ENCODE measurements at places on chromosomes 3 and 15.

GRCh38 chr3:52931328-52931727 lies 34.0 kb upstream of the STIMATE start:
- no peak for DNase-seq

DNA sequence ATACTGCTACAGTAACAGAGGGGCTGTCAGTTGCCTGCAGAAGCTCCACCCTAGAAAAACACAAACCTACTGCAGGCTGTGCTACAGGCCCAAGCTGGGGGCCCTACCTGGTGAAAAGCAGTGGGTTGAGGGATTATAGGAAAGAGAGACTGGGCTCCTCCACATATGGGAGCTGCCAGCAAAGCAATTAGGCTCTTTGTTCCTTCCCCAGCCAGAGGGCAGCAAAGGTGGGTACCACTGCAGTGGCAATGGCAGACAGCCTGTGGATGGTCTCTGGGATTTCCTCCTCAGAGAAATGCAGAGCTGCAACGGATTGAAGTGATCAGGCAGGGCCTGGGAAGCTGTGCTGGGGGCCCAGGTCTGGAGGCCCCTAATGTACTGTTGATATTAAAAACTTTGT lies 19.1 kb upstream of the DNAAF4 start:
- no peak for DNase-seq

DNA sequence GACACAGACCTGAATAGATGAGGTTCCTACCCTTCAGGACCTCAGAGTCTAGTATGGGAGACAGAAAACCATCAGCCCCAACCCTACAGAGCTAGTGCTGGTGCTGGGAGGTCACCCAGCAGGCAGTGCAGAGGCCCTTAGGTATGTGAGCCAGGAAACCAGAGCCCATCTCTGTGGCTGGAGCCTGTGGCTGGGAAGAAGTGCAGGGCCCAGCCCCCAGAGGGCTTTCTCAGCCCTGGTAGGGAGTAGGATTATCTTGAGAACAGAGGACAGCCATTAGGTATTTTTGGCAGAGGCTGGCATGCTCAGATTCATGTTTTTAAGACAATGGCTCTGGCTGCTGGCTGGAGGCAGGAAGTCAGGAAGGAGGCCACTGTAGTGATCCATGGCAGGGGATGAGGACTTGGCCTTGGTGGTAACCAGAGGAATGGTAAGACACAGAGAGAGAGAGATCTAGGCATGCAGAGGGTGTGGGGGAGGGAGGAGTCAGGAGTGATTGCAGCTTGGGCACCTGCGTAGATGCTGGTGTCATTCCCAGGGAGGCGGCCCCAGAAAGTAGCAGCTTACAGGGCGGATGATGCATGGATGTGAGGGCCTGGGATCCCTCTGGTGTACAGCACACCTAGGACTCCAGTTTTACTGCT lies 220.9 kb upstream of the EIF1B start:
- DNase-seq: no peak

DNA sequence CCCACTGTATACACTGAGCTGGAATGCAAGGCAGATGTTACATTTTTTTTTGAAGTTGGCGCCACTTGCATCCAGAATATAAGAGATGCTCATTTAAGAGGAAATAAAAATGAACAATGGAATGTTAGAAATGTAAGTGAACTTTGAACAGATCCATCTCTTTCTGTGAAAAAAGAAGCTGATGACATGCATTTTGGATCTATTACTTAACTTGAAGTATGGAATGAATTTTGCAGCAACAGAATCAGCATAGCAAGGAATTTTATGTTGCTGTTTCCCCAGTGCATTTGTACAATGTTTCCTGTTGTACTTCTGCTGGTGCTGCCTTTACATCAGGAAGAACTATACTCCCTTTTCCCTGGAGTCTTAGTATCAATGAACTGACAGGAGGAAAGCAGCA lies 178.2 kb downstream of the LSAMP start:
- no peak for DNase-seq

GRCh38 chr3:97932387-97932801 lies 39.8 kb downstream of the RIOX2 start:
- no peak for DNase-seq

- no peak for DNase-seq
These were observed 180.8 kb downstream of the MEGF11 start for GRCh38 chr15:66072616-66073361.

DNA sequence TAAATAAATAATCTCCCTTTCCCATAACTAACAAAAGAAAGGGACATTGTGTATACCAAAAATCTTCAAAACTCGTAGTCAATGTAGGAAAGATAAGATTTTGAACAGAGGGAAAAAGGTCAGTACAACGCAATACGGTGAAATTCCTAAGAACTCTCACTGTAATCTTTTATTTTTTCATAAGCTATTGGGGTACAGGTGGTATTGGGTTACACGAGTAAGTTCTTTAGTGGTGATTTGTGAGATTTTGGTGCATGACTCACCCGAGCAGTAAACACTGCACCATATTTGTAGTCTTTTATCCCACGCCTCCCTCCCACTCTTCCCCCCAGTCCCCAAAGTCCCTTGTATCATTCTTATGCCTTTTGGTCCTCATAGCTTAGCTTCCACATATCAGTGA lies 718.0 kb downstream of the TBL1XR1 start:
- DNase-seq: no peak

DNA sequence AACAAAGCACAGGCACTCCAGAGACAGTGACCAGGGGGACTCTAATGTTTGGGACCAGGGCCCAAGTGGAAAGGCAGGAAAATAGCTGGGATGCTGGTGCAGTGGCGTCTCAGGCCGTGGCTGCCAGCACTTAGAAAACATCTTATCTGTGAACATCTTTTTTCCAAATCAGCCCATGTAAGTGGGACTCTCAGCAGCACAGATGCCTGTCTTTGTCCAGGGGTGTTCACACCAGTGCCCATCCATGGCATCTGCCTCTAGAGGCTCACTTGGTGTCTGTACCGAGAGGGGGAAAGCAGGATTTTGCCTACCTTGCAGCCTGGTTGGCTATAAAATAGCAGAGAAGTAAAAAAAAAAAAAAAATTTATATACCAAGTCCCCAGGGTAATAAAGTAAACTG lies 26.7 kb downstream of the SLC12A8 start:
- DNase-seq: no peak

DNA sequence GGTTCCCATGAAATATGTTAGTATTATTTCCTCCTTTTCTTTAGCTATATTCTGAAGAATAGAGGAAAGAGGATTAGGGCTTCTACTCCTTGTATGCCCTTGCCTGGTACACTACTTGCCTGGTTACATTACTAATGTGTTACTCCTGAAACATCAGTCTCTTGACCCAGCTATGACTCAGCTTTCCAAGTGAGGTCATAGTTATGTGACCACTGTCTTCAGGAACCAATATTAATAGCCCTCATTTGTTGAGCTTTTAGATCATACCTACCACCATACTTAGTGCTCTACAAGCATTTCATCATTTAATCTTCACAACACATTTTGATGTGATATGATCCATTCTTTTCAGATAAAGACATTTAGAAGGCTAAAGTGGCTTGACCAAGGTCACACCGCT lies 60.3 kb downstream of the CMSS1 start:
- DNase-seq: no peak

DNA sequence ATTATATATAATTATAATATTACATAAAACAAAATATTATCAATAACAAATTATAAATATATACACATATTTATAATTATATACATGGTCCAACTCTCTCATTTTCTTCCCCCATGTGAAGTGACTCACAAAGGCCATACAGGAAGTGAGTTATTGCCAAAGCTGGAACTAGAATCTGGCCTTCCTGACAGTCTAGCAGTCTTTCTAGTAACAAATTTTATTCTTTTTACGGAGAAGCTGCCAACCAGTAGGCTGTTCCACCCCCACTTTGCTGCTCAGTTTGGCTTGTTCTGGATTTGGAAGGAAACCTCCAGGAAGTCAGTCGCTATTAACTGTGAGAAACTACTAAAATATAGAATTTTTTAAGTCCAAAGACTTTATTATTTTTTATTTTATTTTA lies 79.6 kb downstream of the DHX36 start:
- DNase-seq: no peak

DNA sequence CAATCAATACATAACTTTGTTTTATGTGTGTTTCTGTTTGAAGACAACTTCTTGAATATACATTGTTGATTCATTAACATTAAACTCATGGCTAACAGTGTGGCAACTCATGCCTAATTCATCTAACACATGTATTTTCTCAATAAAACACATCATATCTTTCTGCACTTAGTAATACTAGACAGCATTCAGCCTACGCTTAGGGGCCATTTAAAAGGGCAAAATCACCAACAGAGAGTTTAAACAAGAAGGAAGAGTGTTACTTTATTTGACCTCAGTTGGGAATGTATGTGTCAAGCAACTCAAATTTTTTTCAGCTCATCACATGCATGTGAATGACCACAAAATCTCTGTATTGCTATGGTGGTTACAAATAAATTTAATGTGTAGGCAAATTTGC lies 128.8 kb upstream of the AADACL2 start:
- DNase-seq: no peak

DNA sequence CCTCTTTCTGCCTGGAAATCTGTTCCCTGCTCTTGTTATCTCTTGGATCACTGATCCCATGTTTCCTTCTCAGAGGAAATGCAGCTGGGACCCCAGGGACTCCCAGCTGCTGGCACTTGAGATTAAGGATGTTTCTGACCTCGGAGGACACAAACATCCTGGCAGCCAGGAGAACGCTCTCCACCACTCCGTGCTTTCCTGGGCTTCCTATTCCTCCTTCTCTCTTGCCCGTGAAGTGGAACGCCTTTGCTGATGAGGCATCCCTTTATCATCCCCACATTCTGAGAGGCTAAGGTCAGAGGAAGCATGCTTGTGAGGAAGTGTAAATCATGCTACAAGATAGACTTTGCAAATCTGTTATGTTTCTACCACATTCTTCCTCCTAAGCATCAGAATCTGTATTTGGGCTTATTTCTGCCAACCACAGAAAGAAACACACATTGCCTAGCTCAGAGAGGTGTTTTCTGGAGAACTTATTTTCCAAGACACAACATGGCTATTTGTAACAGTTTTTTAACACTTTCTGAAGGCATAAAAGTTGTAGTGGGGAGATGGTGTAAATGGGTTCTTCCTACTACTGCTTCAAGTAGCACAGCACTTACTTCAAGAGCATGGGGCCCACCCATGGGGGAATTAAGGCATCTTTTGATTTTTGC lies 25.6 kb upstream of the LDHAL6B start:
- DNase-seq: no peak

- no peak for DNase-seq
These were observed 383.7 kb downstream of the GAP43 start for GRCh38 chr3:116007000-116007399.

- no peak for DNase-seq
These were observed 34.5 kb upstream of the ABHD10 start for GRCh38 chr3:111944372-111944771.

DNA sequence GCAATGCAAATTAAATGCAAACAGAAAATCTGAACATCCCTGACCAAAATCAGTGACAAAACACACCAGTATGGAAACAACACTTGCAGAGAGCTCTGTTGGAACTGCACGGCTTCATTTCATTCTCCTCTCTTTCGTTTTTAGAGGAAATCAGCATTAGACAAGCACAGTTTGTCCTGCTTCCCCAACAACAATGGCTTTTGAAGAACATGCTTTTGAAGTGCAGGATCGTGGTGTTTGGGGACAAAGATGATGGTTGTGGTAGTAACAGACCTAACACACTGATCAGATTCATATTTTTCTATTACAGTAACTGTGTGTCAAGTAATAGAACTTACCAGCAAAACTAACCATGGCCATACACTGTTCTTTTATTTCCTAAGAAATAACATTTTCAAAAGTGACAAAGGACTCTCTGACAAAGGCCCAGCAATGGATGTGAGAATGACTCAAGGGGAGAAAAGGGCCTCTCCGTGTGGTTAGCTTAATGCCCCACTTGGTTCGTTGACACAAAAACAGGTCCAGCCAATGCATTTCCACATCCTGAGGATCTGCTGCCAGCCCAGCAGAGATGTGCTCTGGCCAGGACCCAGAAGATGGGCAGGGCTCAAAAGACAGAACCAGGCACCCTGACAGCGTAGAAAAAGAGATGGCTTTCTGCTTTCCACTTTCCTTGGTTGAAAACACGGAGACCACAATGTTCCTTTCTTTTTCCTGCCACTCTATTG lies 84.1 kb downstream of the CCNL1 start:
- DNase-seq: no peak

- no peak for DNase-seq
These were observed 277.6 kb downstream of the LPP start for GRCh38 chr3:188431553-188431952.

- DNase-seq: no peak
These were observed 39.0 kb downstream of the SLC6A6 start for GRCh38 chr3:14441240-14441919.

- DNase-seq: no peak
These were observed 163.8 kb upstream of the MBNL1 start for GRCh38 chr3:152104847-152105415.

GRCh38 chr3:113847664-113848461 lies 9.3 kb downstream of the GRAMD1C start:
- DNase-seq: no peak

DNA sequence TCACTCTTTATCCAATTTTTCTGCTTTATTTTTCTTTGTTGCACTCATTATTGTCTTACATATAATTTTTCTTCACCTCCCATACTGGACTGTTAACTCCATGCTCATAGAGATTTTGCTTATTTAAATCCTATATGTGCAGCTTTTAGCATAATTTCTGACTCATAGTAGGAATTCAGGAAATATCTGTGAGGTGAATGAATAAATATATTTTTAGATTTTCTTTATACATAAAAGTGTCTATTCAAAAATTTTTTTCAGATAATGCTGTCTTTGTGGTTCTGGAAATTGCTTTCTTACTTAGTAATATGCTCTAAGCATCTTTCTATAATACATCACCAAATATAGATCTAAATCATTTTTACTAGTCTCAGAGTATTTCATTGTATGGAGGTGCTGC lies 191.8 kb upstream of the SUCLG2 start:
- no peak for DNase-seq

DNA sequence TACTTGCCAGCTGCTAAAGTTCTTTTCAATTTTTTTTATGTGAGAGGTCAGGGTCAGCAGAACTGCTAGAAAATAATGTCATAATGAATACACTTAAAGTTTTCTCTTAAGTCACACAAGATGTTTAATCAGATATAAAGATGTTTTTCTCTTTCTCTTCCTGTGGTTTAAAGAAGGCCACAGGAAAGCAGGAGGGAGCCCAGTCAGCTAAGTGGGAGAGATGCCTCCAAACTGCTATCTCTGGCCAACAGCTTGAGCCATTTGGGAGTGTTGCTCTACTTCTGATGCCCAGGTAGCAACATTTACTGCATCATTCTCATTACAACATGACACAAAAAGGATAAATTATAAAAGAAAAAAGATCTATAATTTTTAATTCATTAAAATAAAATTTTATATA lies 45.7 kb upstream of the NLGN1 start:
- DNase-seq: no peak

DNA sequence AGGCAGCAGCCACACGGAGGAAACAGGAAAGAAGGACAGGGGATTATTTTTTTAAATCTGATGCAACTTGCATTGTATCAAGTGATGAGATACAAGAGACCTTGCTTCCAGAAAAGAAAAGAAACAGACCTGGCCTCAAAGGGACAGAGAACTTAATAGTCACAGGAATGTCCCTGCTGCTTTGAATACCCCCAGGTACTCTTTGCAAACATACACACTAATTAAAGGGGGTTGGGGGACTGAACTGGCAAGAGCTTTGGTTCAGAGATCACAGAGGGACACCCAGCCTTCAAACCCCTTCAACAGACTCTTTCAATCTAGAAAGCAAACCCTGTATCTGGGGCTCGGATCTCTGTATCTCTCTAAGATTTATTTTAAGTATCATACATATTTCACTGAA lies 18.0 kb downstream of the TNIK start:
- no peak for DNase-seq

All from cortex of kidney (tissue), 1 donor.